Immature natural killer cell (primary cell): ENCODE measurements at places on chromosomes 5 and 9.

GRCh38 chr5:176735383-176736265, 74.7 kb upstream of the UNC5A start:
- H3K4me3 ChIP-seq: no peak overlapping the region
- peaks cover 7% of the 10 kb centered on the region for H3K27me3 ChIP-seq
- H3K27ac ChIP-seq: no peak overlapping the region
- peaks cover 29% of the 10 kb centered on the region for H3K4me1 ChIP-seq
- no peak for DNase-seq
- no peaks in the 10 kb centered on the region for H3K36me3 ChIP-seq

- H3K36me3 ChIP-seq: no peaks in the 10 kb centered on the region
- DNase-seq: no peak
- H3K27ac ChIP-seq: no peak overlapping the region
- H3K4me3 ChIP-seq: no peak overlapping the region
- peaks cover 4% of the 10 kb centered on the region for H3K27me3 ChIP-seq
- H3K4me1 ChIP-seq: no peaks in the 10 kb centered on the region
Measured at GRCh38 chr9:111350556-111350955, 20.5 kb upstream of the OR2K2 start.

DNA sequence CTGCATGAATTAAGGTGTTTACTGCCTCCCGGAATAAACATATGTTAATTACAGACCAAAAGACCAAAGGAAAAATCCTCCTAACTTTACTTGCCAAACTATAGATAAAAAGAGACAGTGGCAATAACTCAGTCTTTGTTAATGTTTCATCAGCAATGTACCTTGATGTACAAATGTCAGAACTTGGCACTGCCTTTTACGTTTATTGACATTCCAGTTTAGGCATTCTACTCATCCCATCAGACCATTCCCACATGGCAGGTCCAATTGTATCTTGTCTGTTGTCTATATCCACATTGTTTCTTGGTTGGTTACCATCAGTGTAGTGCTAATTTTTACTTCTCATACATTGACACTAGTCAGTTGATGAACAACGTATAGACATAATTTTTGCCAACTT, 85.5 kb downstream of the TEX10 start:
- H3K27me3 ChIP-seq: no peaks in the 10 kb centered on the region
- no peak for DNase-seq
- H3K36me3 ChIP-seq: peaks cover 29% of the 10 kb centered on the region
- H3K4me1 ChIP-seq: no peaks in the 10 kb centered on the region
- H3K4me3 ChIP-seq: no peak overlapping the region

GRCh38 chr5:170752257-170753215, 31.0 kb upstream of the GABRP start:
- no peak overlapping the region for H3K27ac ChIP-seq
- DNase-seq: no peak
- no peaks in the 10 kb centered on the region for H3K4me1 ChIP-seq
- H3K27me3 ChIP-seq: no peaks in the 10 kb centered on the region

DNA sequence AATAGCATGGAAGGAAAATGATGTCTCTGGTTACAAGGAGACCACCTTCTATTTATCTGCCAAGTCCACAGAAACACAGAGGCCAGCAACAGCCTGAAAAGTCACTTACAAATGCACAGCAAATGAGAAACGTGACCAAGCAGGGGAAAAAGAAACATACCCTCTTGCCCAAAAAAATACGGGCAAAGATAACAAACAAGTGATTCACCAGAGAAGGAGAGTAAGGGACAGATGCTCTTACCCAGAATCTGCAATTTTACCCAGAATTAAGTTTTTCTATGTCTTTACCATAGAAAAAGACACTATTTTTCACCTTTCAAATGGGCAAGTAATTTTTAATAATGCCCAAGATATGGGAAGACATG, 28.1 kb downstream of the CAMSAP1 start:
- H3K27me3 ChIP-seq: no peaks in the 10 kb centered on the region
- H3K36me3 ChIP-seq: no peaks in the 10 kb centered on the region

- H3K27me3 ChIP-seq: no peaks in the 10 kb centered on the region
- DNase-seq: no peak
- H3K4me3 ChIP-seq: no peak overlapping the region
- no peaks in the 10 kb centered on the region for H3K4me1 ChIP-seq
Measured at GRCh38 chr9:33014665-33015014, 10.4 kb upstream of the DNAJA1 start.

- H3K4me3 ChIP-seq: no peak overlapping the region
- H3K4me1 ChIP-seq: no peaks in the 10 kb centered on the region
- H3K27ac ChIP-seq: no peak overlapping the region
- no peaks in the 10 kb centered on the region for H3K36me3 ChIP-seq
Measured at GRCh38 chr9:87530716-87531115, 33.0 kb downstream of the DAPK1 start.

- peaks cover 3% of the 10 kb centered on the region for H3K27me3 ChIP-seq
- no peak for DNase-seq
- H3K36me3 ChIP-seq: no peaks in the 10 kb centered on the region
- H3K4me1 ChIP-seq: peaks cover 37% of the 10 kb centered on the region
- H3K27ac ChIP-seq: no peak overlapping the region
Measured at GRCh38 chr9:114449236-114449635, 56.0 kb downstream of the WHRN start.

GRCh38 chr5:10173716-10174115, 76.0 kb downstream of the ATPSCKMT start:
- H3K36me3 ChIP-seq: no peaks in the 10 kb centered on the region
- DNase-seq: no peak
- H3K4me3 ChIP-seq: no peak overlapping the region
- no peak overlapping the region for H3K27ac ChIP-seq
- H3K4me1 ChIP-seq: no peaks in the 10 kb centered on the region

DNA sequence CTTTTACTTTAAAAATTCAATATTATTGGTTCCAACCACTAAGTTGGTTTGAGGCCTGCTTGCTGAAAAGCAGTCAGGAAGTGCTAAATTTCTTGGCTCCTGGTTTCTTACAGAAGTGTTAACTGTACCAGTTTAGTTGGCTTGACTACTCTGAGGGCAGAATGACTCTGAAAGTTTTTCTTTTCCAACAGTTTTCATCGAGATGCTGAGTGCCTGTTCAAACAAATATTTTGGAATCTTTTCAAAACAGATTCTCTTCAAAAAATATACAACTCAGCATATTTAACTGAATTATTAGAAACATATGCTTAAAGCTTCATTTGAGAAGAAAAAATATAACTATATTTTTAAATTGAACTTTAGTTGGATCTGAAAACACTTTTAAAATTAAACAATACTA, 37.0 kb downstream of the SLC38A9 start:
- H3K27ac ChIP-seq: no peak overlapping the region
- H3K4me1 ChIP-seq: peaks cover 4% of the 10 kb centered on the region
- no peaks in the 10 kb centered on the region for H3K27me3 ChIP-seq
- peaks cover 17% of the 10 kb centered on the region for H3K36me3 ChIP-seq
- no peak for DNase-seq

DNA sequence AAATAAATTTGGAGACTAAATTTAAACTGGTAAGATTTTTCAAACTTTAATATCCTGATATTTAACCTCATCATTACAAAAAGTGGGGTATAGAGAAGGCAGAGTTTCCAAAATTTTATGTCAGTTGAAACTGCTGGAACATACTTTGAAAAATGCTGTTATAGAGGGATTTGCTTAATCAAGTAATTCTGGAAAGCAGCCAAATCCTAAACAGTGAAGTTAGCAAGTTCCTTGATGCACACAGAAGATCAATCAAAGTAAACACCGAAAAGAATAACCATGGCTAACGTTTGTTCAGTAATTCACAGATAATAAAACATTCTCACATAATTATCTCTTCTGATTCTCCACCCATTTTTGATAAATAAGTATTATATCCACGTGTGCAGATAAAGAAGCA, 8.1 kb upstream of the PRR16 start:
- H3K4me3 ChIP-seq: no peak overlapping the region
- no peak overlapping the region for H3K27ac ChIP-seq
- peaks cover 1% of the 10 kb centered on the region for H3K4me1 ChIP-seq

GRCh38 chr9:98157372-98157771, 35.1 kb downstream of the CORO2A start:
- H3K27ac ChIP-seq: no peak overlapping the region
- no peak overlapping the region for H3K4me3 ChIP-seq
- no peaks in the 10 kb centered on the region for H3K36me3 ChIP-seq
- no peak for DNase-seq
- peaks cover 3% of the 10 kb centered on the region for H3K27me3 ChIP-seq

- H3K27me3 ChIP-seq: peaks cover 5% of the 10 kb centered on the region
- peaks cover 19% of the 10 kb centered on the region for H3K4me1 ChIP-seq
- H3K27ac ChIP-seq: no peak overlapping the region
- no peaks in the 10 kb centered on the region for H3K36me3 ChIP-seq
Measured at GRCh38 chr5:122906768-122907167, 61.4 kb downstream of the SNX24 start.

DNA sequence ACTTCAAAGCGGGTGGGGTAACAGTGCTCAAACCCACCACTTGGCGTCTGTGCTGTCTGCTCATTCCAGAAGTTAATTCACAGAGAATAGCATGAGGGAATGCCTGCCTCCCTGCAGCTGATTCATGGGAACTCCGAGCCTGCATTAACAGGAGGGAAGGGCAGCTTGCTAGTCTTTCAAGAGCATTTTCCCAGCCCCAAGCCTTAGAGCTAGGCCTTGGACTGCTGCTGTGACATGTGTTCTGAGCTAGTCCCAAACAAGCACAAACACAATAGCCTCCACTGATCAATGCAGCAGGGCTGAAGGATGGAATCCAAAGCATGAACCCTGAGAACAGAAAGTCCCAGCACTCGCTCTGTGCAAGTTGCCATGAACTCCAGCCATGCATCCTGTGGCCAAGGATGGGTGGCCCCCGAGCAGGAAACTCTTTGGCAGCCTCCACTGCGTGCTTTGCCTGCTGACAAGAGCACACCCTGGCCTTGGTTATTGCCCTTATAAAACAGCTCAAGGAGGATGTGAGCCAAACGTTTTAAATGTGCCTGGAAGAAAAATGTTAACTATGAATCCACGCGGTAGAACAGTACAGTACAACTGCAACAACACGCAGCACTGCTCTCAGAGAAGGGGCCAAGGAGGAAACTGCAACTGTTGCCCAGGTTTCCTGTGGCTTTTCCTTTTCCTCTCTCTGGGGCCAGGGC, 653.1 kb upstream of the KLF4 start:
- no peaks in the 10 kb centered on the region for H3K4me1 ChIP-seq
- H3K36me3 ChIP-seq: no peaks in the 10 kb centered on the region
- no peak for DNase-seq

DNA sequence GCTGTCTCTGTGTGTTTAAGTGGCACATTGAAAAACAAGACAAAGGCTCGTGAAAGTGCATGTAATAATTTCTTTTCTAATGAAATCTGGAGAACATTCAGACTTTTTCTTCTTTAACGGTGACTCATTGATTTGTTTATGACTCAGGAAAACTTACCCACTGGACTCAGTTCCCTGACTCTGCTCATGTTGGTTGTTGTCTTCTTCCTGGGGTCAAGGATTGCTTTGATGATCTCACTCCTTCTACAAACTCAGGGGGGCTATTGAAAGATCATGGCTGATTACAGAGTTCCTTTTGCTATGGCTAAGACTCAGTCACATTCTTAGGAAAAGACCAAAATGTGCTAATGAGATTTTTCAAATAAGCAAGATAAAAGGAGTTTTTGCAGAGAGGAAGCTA, 141.1 kb upstream of the DAP start:
- peaks cover 4% of the 10 kb centered on the region for H3K27me3 ChIP-seq
- no peaks in the 10 kb centered on the region for H3K36me3 ChIP-seq
- no peak overlapping the region for H3K27ac ChIP-seq
- H3K4me3 ChIP-seq: no peak overlapping the region

- peaks cover 7% of the 10 kb centered on the region for H3K36me3 ChIP-seq
- H3K27me3 ChIP-seq: peaks cover 2% of the 10 kb centered on the region
- peak overlapping the region; percentile 90 for H3K27ac ChIP-seq
- peaks cover 99% of the 10 kb centered on the region for H3K4me1 ChIP-seq
- no peak for DNase-seq
Measured at GRCh38 chr9:120923620-120924328, 2.8 kb downstream of the TRAF1 start.

GRCh38 chr5:109533751-109534272, 124.0 kb upstream of the PJA2 start:
- H3K27ac ChIP-seq: no peak overlapping the region
- no peak for DNase-seq
- no peaks in the 10 kb centered on the region for H3K36me3 ChIP-seq
- no peaks in the 10 kb centered on the region for H3K4me1 ChIP-seq
- no peak overlapping the region for H3K4me3 ChIP-seq

DNA sequence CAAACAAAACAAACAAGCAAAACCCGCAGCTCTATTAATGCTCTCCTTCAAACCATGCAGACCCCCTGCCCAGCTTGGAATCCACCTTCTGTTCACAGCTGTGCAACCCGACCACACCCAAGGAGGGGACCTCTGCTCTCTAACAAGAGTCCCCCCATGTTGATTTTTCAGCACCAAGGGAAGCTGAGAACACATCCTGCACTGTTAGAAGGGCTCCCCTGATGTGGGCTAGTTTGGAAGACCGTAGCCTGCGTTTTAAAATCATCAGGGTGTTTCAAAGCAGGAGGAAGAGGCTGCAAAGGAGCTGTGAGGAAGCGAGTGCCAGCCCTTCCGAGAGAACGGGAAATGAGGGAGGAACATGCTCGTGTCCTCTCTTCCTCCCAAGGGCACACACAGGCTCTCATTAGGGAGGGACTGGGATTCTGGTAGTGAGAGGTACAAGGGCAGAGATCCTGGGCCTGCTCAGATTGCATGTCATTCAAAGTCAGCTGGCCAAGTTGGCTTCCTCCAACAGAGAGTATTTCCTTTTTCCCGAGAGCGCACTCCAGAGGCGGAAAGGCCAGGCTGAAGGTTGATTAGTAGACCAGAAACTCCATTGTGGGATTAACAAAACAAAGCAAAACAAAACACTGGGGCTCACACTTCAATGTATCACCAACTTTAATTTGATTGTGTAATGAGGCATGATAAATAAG, 185.9 kb downstream of the SEMA6A start:
- H3K36me3 ChIP-seq: peaks cover 25% of the 10 kb centered on the region
- DNase-seq: no peak
- H3K27ac ChIP-seq: no peak overlapping the region
- peaks cover 1% of the 10 kb centered on the region for H3K27me3 ChIP-seq
- H3K4me3 ChIP-seq: no peak overlapping the region

- H3K27me3 ChIP-seq: no peaks in the 10 kb centered on the region
- no peaks in the 10 kb centered on the region for H3K36me3 ChIP-seq
- H3K4me3 ChIP-seq: no peak overlapping the region
- H3K4me1 ChIP-seq: peaks cover 18% of the 10 kb centered on the region
Measured at GRCh38 chr9:37917313-37917731, 13.4 kb upstream of the SLC25A51 start.

DNA sequence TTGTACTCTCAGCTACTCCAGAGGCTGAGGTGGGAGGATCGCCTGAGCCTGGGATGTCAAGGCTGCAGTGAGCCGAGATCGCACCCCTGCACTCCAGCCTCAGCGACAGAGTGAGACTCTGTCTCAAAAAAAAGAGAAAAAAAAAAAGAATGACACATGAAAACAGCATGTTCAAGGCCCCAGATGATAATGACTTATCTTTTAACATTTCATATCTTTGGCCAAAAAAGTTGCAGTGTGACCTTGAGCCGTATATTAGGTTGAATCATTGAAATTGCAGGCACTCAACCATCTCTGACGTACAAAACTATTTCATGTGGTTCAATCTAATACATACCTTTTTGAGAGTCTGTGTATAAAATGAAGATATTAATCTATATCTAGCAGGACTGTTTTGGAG, 79.1 kb upstream of the CPEB4 start:
- no peaks in the 10 kb centered on the region for H3K36me3 ChIP-seq
- no peak for DNase-seq
- H3K27ac ChIP-seq: no peak overlapping the region
- no peaks in the 10 kb centered on the region for H3K4me1 ChIP-seq

GRCh38 chr9:15349892-15350761, 43.1 kb upstream of the TTC39B start:
- no peaks in the 10 kb centered on the region for H3K36me3 ChIP-seq
- DNase-seq: no peak
- H3K27me3 ChIP-seq: peaks cover 4% of the 10 kb centered on the region
- H3K27ac ChIP-seq: no peak overlapping the region
